ENCODE measurements at places on chromosomes 12 and 14.

- DNase-seq, result no peak
Observed at GRCh38 chr12:66061076-66061475, 69.5 kb downstream of the LLPH start.

DNA sequence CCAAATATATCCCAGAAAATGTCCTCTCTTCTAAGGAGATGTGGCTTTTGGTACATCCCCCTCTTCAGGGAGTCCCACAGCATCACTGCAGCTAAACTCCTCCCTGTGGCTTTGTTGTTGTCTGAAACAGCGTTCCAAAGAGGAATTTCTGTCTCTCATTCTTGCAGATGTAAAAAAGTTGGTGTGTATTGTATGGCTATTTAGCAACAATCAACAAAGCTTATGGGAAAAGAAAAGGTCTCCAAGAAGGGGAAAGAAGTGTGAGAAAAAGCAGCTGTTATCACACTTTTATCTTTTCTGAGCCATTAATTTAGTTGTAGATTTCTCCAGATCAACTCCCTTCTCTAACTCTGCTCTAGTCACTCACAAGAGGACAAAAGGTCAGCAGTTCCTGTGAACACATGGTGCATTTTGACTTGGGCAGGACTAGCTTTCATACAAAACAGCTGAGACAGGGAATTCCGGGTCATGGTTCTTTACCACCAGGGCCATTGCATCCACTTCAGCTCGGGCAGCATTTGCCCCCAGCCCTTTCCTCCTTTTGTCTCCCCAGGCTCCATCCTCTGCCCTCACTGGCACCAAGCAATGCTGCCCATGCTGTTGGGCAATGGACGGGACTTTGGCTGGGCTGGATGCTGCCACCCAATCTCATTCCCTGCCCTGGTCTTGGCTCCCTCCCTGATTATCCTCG is 184.7 kb downstream of the TMX1 start:
- DNase-seq, result no peak

GRCh38 chr14:57686304-57686703 is 179.6 kb downstream of the SLC35F4 start:
- no peak for DNase-seq

DNA sequence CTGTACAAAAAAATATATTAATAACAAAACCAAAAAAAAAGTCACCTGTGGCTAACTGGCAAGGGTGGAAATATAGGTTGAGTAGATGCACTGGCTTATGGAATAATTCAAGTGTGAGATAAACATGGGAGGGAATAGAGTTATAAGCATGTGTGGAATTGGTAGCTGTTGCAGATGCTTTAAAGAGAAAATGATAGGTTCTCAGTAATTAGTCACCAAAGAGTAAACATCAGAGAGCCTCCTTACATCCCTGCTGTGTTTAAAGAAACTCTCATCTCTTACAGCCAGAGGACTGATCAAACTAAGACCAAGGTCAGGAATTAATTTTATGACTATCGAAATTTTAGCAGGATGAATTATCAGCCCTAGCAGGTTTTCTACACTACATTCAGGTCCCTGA is 70.5 kb downstream of the EGLN3 start:
- DNase-seq, result no peak

GRCh38 chr12:118541071-118541470 is 164.7 kb downstream of the SUDS3 start:
- DNase-seq, result no peak

- no peak for DNase-seq
Observed at GRCh38 chr14:71985538-71986189, 53.4 kb downstream of the RGS6 start.

DNA sequence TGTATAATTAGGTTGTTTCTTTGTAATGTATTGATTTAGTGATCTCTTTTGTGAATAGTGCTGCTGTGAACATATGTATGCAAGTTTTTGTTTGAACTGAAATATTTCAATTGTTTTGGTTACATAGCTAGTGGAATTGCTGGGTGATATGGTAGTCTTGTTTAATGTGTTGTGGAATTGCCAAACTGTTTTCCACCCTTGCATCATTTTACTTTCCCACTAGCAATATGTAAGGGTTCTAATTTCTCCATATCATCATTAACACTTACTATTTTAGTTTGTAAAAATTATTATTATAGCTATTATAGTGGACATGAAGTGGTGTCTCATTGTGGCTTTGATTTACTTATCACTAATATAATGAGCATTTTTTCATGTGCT is 5.9 kb downstream of the G2E3 start:
- DNase-seq, result no peak

- DNase-seq, result no peak
Observed at GRCh38 chr14:24426150-24426911, 3.1 kb downstream of the CBLN3 start.

GRCh38 chr12:105522166-105522825 is 191.8 kb downstream of the C12orf75 start:
- DNase-seq, result no peak

DNA sequence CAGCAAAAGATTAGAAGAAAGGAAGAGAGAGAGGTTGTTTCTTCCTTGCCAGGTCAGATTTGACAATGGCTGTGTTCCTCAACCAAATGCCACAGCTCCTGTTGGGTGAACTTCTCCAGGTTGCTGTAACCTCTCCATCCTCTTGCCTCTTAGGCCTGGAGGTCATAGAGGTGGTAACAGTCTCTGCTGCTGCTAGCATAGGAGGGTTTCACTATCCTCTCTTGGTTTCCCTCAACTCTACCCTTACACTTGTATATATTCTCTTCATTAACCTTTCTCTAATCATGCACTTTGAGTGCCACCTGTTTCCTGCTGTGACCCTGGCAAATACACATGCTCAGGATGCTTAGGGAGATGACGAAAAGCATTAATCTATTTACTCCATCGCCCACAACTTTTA is 67.7 kb upstream of the HIF1A start:
- DNase-seq, result no peak

- no peak for DNase-seq
Observed at GRCh38 chr12:49985981-49986380, 13.2 kb downstream of the AQP6 start.

GRCh38 chr14:76509311-76509710 is 133.4 kb downstream of the ESRRB start:
- no peak for DNase-seq

DNA sequence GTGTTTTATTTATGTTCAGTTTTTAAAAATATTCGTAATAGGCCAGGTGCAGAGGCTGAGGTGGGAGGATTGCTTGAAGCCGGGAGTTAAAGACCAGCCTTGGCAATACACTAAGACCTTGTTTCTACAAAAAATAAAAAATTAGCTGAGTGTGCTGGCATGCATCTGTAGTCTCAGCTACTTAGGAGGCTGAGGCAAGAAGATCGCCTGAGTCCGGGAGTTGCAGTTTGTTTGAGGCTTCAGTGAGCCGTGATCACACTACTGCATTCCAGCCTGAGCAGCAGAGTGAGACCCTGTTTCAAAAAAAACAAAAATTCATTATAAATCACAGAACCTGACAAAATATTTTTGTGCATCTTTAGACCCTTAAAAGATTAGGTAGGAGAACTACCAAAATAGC is 240.1 kb upstream of the ARHGAP5 start:
- no peak for DNase-seq

DNA sequence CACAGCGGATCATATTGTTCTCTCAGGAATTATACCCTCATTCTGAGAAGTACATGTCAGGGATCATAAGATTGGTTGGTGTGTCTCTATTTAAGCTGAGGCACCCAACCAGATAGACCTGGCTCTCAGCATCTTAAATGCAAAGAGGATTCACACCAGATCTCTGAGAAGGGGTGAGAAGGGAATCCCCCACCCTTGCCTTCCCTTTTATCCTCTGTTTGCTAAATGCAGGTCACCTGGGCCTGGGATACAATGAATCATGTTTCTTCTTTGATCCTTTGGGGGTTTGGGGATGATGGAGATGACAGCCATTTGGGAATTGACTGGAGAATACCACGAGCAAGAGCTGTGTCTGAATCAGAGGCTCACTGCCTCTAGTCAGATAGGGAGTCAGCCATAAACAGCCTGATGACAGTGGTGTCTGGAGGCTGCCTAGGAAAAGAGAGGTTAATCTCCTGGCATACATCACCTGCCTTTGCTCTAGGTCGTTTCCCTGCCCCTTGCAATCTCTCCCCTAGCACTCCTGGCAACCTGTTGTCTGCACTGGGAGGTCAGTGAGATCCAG is 11.2 kb upstream of the PDE1B start:
- DNase-seq, result no peak

DNA sequence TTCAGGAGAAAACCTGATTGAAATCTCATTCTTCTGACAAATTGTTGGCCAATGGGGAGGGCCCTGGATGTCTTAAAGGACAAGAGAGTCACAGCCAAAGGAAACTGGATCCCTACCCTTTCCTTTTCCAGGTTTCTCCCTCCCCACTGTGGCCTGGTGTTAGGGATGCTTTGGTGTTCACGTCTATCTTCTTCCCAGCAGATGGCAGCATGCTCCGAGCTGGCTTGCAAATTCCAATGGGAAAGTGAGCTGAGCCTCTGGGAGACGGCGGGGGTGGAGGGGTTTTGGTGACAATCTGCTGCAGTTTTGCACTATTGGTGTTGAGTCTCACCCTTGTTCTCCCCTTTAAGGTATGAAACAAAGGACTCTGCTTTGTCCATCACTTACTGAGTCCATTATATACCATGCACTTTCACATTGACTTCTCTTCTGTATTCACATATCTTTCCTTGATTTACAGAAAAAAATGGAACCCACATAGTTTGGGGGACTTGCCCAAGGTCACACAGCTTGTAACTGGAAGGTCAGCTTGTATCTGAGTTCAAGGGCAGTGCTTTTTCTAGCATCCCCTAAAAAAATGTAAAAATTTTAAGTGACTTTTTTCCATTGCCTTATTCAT is 39.3 kb downstream of the CCDC177 start:
- no peak for DNase-seq

GRCh38 chr12:121550974-121551634 is 29.7 kb downstream of the KDM2B start:
- DNase-seq, result no peak

GRCh38 chr14:70707138-70708038 is 65.7 kb downstream of the TTC9 start:
- no peak for DNase-seq

DNA sequence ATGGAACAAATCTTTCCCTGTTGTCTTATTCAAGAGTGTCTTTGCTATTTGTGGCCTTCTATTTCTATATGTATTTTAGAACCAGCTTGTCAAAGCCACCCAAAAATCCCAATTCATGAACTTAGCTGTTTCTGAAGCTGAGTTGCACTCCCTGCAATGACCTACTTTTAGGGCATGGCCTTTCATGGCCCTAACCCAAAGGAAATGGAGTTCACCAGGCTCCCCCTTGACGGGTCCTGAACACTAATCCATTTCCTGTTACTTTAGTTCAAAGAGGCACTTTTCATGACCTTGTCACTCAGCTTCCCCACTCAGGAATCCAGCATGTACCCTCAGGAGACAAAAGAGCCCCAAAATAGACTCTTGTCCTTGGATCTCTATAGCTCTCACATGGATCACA is 7.6 kb downstream of the TMED8 start:
- no peak for DNase-seq

DNA sequence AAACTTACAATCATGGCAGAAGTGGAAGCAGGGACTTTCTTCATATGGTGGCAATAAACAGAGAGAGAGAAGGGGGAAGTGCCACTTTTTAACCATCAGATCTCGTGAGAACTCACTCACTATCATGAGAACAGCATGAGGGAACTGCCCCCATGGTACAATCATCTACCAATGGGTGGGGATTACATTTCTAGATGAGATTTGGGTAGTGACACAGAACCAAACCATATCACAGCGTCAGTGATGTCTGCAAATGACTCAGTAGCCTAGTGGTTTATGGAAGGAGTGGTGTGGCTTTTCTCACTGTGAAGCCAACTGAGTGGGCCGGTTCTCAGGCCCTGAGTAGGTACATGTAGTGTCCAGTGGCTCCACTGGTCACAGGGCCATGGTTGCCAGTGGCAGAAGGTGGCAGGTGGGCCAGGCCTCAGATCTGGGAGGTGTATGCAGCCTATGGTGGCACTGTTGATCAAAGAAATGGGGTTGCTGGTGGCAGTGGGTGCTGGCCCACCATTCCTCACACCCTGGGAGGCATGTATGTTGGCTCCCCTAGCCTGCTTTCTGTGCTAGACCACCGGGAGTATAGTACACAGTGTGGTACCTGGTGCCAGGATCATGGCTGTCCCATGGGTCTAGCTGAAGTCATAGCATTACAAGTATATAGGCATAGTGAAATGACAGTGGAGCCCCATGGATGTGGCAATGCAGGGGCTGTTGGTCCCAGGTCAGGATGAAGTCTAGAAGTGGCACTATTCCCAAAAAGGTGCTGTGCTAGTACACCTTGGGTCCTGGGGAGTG is 191.9 kb downstream of the NUBPL start:
- DNase-seq, result no peak
